HL-60 (cell line): ENCODE measurements at places on chromosomes 2 and 18.

- no peak for DNase-seq
Measured at GRCh38 chr2:127592761-127593227, 53.2 kb upstream of the GPR17 start.

- DNase-seq, result no peak
Measured at GRCh38 chr2:86021396-86022378, 84.0 kb downstream of the POLR1A start.

GRCh38 chr2:190420801-190421200, 12.6 kb downstream of the MFSD6 start:
- no peak for DNase-seq

DNA sequence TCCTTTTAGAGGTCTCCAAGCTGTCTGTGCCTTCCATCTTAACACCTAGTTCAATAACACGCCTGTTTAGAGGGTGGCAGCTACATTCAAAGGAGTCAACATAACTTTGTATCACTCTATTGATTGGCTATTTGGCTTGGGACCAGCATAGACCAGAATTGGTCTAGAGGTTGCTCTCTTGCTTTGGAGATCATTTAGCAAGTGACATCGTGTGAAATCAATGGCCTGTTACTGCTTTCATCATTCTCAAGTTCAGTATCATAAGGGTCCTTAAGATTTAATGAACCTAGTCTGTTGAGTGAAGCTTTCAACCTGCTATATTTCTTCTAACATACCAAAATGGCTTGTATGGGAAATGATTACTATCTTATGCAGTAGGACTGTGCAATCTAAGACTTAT, 768.2 kb downstream of the NRXN1 start:
- DNase-seq, result no peak

- no peak for DNase-seq
Measured at GRCh38 chr2:205053827-205054410, 508.6 kb downstream of the PARD3B start.

- DNase-seq, result no peak
Measured at GRCh38 chr2:229043681-229044080, 227.4 kb downstream of the PID1 start.

- DNase-seq, result no peak
Measured at GRCh38 chr2:169979025-169979424, 151.8 kb downstream of the UBR3 start.

DNA sequence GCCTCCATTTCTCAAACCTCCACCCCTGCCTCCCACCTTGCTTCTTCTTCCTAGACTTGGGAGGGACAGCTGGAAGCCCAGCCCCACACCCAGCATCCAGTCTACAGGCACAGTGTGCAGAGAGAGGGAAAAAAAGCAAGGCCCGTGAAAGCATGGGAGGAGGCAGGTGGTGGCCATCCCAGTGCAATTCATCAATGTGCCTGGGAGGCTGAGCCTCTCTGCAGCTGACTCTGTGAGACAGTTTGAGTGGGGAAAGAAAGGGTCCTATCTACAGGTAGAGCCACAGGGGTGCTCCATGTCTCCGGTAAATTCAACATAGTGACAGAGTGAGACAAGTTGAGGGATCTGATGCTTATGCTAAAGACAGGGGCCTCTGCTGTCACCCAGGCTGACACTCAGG, 340.6 kb downstream of the DYSF start:
- DNase-seq, result no peak

DNA sequence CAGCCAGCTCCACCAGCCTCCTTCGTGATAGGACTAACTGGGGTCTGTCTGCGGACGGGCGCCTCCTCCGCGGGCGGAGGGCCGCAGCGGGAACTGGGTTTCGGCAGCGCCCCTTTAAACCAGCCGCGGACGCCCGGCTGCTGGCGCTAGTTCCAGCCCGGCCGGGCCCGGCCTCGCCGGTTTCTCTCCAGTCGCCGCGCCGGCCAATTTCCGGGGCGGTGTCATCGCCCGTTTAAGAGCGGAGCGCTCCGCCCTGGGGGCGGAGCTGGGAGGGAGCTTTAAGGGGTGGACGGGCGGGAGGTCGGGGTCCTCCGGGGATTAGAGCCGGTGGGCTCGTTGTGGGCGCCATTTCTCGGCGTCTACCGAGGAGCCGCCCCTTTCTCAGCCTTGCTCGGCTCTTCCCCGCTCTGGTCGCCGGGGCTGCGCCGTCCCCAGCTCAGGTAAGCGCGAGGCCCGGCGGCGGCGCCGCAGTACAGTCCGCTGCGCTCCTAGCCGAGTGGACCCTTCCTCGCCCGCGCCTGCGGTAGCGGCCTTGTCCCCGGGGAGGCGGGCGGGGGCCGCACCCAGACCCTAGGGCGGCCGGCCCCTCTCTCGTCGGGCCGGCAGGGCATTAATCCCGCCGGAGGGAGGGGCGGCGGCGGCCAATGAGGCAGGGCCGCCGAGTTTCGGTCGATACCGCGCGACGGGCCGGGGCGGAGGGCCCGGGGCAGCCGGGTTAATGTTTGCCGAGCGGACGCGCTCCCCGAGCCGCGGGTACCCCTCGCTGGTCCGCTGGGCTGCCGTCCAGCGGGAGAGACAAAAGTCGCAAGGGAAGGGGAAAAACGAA, at the start of gene EPB41L5:
Gene EPB41L5, plus strand, starts transcription at position 307 of the 826 bp plus-strand sequence. CDS start 6,008 bp downstream, outside the sequence.
- peak; percentile 34 for DNase-seq

DNA sequence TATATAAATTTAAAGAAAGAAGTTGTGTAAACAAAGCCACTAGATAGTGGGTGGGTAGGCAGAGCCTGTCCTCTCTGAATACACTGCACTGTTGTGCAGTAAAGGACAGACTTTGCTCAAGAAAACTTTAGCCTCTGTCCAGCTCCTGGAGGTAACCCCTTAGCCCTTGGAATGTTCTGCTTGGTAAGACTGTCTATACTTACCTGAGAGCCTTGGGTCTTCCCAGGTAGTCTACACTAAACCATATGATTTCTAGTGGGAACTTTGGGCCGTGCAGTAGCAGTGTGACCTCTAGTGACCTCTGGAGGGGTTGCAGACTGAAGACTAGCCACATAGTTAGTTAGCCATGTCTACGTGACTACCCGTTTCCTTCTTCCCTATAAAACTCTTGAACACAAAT, 678.3 kb upstream of the NRXN1 start:
- no peak for DNase-seq

GRCh38 chr18:31206071-31206470, 43.4 kb upstream of the DSC1 start:
- DNase-seq, result peak; percentile 31

- DNase-seq, result no peak
Measured at GRCh38 chr18:45245091-45245511, 370.2 kb upstream of the SLC14A2 start.

GRCh38 chr18:35617865-35618264, 36.3 kb downstream of the GALNT1 start:
- no peak for DNase-seq

DNA sequence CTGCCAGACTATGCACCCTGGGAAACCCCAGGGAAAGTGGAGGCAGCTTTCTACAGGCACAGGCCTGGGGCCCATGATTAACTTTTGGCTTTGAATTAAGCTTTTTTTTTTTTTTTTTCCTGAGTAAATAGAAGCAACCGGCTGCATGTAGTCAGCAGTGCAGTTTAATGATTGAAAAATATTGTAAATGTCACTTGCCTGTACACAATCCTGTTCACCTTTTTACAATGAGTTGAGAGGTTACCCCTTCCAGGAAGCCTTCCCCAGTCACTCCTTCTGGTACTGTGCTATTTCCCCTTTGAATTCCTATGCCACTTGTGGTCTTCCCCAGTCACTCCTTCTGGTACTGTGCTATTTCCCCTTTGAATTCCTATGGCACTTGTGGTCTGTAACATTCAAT, 475.6 kb downstream of the TDRD15 start:
- DNase-seq, result no peak

- DNase-seq, result peak; percentile 26
Measured at GRCh38 chr2:30611583-30611982, 164.5 kb downstream of the LCLAT1 start.

- no peak for DNase-seq
Measured at GRCh38 chr2:109160714-109161440, 31.9 kb downstream of the SH3RF3 start.

DNA sequence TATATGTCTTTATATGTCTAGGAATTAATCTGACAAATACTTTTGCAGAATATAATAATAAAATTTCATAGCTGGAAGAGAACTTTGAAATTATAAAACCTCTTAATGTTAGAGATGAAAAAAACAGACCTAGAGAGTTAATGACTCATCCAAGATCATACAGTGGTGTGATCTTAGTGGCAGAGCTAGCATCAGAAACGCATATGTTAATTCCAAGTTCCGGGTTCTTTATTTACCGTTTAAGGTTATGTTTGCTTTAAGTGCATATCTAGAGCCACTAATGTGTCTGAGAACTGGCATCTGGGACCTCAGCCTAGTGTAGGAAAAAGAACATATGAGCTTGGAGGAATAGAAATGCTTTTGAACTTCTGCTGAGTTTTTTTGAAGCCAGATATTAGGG, 24.3 kb downstream of the CERS6 start:
- no peak for DNase-seq

DNA sequence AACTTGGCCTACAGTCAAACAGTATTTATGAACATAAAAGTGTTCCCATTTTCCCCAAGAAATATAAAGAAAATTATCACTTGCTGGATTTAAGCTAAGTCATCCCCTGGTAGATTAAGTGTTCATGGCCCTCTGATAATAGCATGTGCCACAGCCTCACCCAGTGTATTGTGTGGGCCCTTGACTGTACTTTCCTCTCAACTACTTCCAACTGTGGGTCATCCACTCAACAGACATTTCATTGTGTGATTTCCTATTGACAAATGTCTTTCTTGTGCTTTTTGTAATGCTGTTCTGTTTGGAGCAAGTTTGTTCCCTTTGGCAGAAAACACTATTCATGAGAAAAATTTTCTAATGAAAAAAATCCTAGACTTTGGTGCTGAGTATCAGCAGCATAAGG, 48.4 kb upstream of the TMEM17 start:
- no peak for DNase-seq

GRCh38 chr2:72678024-72678423, 147.8 kb downstream of the EXOC6B start:
- DNase-seq, result no peak

DNA sequence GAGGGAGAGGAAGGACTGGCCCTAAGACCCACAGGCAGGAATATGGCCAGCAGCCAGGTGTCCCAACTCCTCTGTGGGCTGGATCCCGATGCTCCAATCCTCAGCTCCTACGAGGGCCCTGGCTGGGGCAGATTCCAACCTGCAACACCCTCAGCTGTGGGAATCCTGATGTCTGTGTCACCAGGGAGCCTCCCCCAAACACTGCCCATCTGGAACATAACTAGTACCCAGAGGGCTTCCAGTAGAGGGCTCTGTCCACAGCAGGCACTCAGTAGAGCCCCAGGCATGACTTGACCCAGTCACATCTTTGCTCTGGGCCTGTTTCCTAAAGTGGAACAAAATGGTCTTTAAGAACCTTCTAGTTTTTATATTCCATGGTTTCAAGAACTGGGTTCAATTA, 20.6 kb upstream of the LOXHD1 start:
- DNase-seq, result no peak

GRCh38 chr18:56060967-56061541, 473.1 kb upstream of the TCF4 start:
- DNase-seq, result no peak

DNA sequence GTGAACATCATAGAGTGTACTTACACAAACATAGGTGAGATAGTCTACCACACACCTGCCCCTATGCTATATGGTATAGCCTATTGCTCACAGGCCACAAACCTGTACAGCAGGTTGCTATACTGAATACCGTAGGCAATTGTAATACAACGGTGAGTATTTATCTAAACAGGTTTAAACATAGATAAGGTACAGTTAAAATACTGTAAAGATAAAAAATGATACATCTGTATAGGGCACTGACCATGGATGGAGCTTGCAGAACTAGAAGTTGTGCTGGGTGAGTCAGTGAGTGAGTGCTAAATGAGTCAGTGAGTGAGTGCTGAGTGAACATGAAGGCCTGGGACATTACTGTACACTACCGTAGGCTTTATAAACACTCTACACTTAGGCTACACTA, 267.0 kb upstream of the HS6ST1 start:
- no peak for DNase-seq

DNA sequence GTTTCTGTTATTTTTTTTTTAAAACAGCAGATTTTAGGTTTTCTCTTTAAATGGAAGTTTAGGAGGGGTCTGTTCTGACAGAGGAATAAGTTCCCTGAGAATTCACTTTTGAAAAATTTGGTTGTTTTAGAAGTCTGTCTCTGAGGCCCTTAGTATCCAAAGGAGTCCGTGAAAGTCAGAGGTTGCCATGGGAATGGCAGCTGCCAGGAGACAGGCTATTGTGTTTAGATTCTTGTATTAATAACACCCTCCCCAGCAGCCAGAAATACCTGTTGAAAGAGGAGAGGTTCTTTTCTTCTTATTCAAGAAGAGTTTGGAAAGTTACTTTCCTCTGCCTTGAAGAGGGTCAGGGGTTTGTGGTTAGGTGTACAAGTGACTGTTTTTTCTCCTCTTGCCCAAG, 29.5 kb downstream of the TNP1 start:
- DNase-seq, result no peak
